Occipital lobe (tissue), 3 donors: ENCODE measurements at places on chromosomes 1 and 21. TPM values are rescaled to one million over a fixed set of nuclear protein-coding genes. Genes with fewer than 3 reads are reported as not detected.

Gene LRRC71
- total RNA-seq, result 0.16 TPM

Gene TTC24
- total RNA-seq, result not detected

Gene RAB7B
- 0.78 TPM for total RNA-seq

Gene DYNLT5
- total RNA-seq, result 3.6 TPM

Gene MXRA8
- total RNA-seq, result 11.5 TPM

Gene RGL1
- 61.0 TPM for total RNA-seq

Gene TRIM58
- 3.1 TPM for total RNA-seq

Gene TMPRSS2
- not detected for total RNA-seq

Gene RSPO1
- total RNA-seq, result not detected

Gene FOXD2
- 0.31 TPM for total RNA-seq

Gene FCAMR
- not detected for total RNA-seq

Gene CENPL
- total RNA-seq, result 25.6 TPM

Gene AMY1B
- total RNA-seq, result not detected
